Naive thymus-derived CD4-positive, alpha-beta T cell (primary cell): ENCODE measurements at places on chromosomes 1 and 21.

DNA sequence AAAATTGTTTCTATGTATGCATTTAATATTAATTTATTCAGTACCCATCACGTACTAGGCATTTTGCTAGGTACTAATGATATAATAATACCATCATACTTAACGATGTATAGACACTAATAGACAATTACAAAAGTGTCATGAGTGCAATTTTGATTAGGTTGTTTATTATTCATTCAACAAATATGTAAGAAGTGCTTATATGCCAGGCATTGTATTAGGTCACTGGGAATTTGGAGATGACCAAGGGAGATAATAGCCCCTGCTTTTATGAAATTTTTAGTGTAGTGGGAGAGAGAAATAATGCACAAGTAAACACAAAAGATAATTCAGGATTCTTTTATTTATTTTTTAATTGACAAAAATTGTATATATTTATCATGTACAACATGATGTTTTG, 18.6 kb downstream of the C1orf185 start:
- no peak for DNase-seq

GRCh38 chr21:27566521-27566920, 599.6 kb upstream of the ADAMTS5 start:
- DNase-seq: no peak

- no peak for DNase-seq
Observed at GRCh38 chr1:165371588-165372225, 15.2 kb upstream of the LMX1A start.

- DNase-seq: no peak
Observed at GRCh38 chr1:83960669-83961277, 38.2 kb downstream of the TTLL7 start.

- no peak for DNase-seq
Observed at GRCh38 chr1:61132176-61132638, 49.8 kb downstream of the NFIA start.

DNA sequence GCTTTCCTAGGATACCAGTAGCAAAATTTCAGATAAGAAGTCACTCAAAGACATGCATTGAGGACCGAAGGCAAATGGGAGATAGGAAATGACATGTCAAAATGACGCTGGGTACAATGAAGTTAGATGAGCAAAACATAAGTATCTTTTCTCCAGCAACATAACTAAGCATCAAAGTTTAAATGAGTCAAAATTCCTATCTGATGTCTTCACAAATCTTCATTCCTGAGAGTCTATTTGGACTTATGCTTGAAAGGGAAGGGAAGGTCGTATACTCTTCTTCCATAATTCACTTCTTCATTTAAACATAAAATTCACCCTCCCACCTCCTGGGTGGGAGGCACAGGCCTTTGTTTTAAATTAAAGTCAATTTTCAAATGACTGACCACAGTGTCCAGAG, 4.1 kb upstream of the TMEM81 start:
- no peak for DNase-seq

DNA sequence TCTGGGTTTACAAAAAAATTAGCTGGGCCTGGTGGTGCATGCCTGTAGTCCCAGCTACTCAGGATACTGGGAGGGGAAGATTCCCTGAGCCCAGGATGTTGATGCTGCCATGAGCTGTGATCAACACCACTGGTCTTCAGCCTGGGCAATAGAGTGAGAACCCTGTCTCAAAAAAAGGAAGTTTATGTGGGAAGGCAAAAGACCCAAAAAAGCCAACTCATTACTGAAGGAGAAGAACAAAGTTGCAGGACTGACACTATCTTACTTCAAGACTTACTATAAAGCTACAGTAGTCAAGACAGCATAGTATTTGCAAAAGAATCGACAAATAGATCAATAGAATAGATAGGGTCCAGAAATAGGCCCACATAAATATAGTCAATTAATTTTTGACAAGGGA, 9.2 kb upstream of the PTGS2 start:
- DNase-seq: no peak
